ENCODE measurements at places on chromosomes 5 and 9. TPM values are rescaled to one million over a fixed set of nuclear protein-coding genes. Genes with fewer than 3 reads are reported as not detected.

FBP1 gene
- not detected for total RNA-seq

F2R gene
- 40.6 TPM for total RNA-seq

FBP2 gene
- not detected for total RNA-seq

ADAMTS13 gene
- 0.60 TPM for total RNA-seq

DMRT2 gene
- total RNA-seq: not detected

LSM11 gene
- total RNA-seq: 2.4 TPM

OR2K2 gene
- not detected for total RNA-seq

FBXW11 gene
- 35.3 TPM for total RNA-seq

EDIL3 gene
- 0.12 TPM for total RNA-seq

ROPN1L gene
- 2.3 TPM for total RNA-seq

NRARP gene
- total RNA-seq: 3.6 TPM

ZNF622 gene
- 70.6 TPM for total RNA-seq

PCDHA11 gene
- total RNA-seq: 0.24 TPM

ARL14EPL gene
- total RNA-seq: 0.11 TPM

ADAMTS12 gene
- 7.1 TPM for total RNA-seq

ZNF483 gene
- 0.48 TPM for total RNA-seq

PCDHB4 gene
- total RNA-seq: 0.06 TPM

CYSRT1 gene
- 5.0 TPM for total RNA-seq

TMEM174 gene
- total RNA-seq: not detected

TIGD6 gene
- 6.1 TPM for total RNA-seq

PFN3 gene
- not detected for total RNA-seq

OBP2A gene
- 0.15 TPM for total RNA-seq

C9orf85 gene
- 13.7 TPM for total RNA-seq

GMCL2 gene
- total RNA-seq: not detected

ZBTB43 gene
- total RNA-seq: 6.7 TPM

SECISBP2 gene
- total RNA-seq: 18.8 TPM

NIPAL4 gene
- 10.0 TPM for total RNA-seq

PCDHGA12 gene
- total RNA-seq: not detected

All from A549 treated with AZD2906 at 1 μM for 4 hours (cell line).